ENCODE measurements at places on chromosomes 12 and 14.

GRCh38 chr14:37018571-37019240 is 153.7 kb downstream of the SLC25A21 start:
- DNase-seq: no peak

- DNase-seq: peak; percentile 70
Observed at GRCh38 chr12:64256166-64256800, 34.2 kb upstream of the KICS2 start.

DNA sequence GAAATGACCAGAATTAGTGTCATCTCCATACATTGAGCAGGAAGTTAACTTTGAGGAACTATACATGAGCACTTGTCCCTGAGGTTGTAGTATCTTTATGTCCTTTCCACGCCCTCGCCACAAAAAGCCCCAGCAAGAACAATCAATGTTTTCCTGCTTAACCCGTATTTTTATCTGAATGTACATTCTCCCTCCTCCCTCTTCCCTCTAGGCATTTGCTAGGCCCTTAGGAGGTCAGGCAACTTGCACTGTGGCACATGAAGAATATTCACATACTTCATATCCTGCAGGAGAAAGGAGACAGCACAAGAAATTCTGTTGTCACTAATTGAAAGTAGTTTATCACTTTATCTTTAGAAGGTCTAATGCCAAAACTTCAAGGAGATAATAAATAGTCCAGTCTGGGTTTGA is 18.1 kb upstream of the DUSP6 start:
- no peak for DNase-seq

DNA sequence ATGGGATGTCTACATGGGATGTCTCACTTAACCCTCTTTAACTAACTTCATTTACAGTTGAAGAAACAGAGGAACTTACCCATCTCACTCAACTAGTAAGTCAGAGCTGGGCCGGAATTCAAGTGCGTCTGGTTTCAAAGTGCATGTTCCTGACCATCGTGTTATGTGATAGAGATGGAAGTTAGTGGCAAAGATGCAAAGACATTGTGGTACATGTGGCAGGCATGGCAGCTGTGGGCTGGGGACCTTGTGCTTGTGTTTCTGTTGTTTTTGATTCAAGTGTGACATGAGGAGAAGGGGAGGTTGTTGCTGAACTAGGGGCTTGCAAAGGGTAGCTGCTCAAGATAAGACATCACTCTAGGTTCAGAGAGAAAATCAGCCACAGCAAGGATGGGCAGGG is 2.3 kb upstream of the KRT74 start:
- DNase-seq: no peak

GRCh38 chr14:103697603-103698379 is 17.5 kb downstream of the XRCC3 start:
- no peak for DNase-seq

DNA sequence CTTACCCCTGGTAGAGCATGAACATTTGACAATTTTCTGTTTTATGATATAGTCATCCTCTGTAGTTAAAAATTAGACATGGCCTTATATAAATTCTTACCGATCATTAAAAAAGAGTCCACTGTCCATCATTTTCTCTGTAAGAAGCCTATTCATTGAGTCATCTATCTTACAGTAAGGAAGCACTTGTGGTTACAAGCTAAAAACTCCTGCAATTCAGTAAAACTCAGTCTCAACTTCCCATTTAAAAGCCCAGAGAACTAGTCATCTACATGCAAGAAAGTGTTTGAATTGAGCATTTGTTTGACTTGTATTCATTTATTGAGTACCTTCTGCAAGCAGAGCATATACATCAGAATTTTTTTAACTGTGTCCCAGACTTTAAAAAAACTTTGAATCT is 63.3 kb downstream of the GTF2A1 start:
- DNase-seq: no peak

DNA sequence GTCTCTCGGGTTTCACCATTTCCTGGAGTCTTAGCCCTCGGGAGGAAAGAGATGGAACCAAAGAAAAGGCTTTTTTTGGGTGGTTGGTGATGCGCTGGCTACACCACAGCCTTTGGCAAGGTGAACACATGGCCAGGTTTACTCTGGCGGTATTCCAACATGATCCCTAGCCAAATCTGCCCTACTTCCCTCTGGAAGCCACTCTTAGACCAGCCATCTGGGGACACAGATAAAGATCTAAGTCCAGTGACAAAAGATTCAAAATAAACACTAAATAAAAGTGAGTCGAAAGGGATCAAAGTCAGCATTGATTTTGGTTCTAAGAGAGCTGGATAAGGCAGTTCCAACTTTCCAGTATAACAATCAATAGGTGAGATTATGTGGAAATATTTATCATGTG is 694.5 kb downstream of the VRK1 start:
- no peak for DNase-seq

GRCh38 chr12:78419513-78419912 is 445.1 kb upstream of the SYT1 start:
- DNase-seq: no peak

- DNase-seq: no peak
Observed at GRCh38 chr14:72975770-72976169, 49.5 kb downstream of the DCAF4 start.

GRCh38 chr12:90974286-90974685 is 19.3 kb upstream of the CCER1 start:
- DNase-seq: peak; percentile 83

DNA sequence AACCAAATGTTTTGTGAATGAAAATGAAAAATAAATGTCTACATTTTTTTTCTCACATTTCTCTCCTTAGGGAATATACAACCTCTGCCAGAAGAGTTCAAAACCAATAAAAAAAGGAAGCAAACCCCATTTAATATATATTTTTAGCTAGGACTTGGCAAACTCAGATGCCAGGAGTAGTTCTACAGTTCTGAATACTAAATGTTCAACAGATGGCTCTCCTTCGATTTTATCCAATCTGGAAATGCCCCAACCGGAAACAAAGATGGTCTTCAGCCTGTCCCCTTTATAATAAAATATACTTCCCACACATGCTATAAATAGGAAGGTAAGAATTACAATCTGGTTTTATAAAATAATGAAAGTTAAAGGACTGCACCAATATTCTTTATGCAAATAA is 330.4 kb downstream of the MDGA2 start:
- DNase-seq: no peak

- DNase-seq: peak; percentile 48
Observed at GRCh38 chr12:50458606-50459005, 46.2 kb upstream of the DIP2B start.

- peak; percentile 58 for DNase-seq
Observed at GRCh38 chr12:10632226-10632625, 18.8 kb upstream of the MAGOHB start.

GRCh38 chr12:24795699-24796347 is 153.1 kb downstream of the BCAT1 start:
- no peak for DNase-seq

GRCh38 chr14:98840091-98840490 is 431.9 kb downstream of the BCL11B start:
- no peak for DNase-seq

DNA sequence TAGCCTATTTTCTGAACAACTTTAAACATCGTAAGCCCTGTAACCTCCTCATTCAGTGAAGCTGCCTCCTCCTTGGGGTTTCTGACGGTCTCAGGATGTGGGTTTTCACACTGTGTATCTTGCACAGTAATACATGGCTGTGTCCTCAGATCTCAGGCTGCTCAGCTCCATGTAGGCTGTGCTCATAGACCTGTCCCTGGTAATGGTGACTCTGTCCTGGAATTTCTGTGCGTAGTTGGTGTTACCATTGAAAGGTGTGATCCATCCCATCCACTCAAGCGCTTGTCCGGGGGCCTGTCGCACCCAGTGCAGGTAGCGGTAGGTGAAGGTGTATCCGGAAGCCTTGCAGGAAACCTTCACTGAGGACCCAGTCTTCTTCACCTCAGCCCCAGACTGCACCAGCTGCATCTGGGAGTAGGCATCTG is 980.5 kb downstream of the TMEM121 start:
- DNase-seq: no peak

DNA sequence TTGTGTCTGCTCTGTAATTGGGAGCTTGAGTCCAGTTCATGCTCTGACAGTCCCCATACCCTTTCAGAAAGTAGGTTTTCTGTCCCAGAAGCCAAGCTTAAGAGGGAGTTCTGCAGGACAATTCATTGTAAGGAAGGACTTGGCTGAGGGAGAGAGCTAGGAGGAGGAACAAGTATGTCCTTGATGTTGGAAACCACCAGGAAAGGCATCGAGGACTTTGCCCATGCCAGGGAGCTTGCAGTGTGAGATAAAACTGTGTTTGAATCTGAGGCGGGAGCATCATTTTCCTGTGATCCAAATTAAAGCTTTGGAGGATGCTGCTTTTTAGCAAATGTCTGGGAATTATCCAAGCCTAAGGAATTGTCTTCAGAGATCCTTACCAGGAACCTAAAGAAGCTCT is 175.3 kb downstream of the EMP1 start:
- DNase-seq: no peak

GRCh38 chr14:100108840-100109593 is 43.8 kb downstream of the EVL start:
- DNase-seq: peak; percentile 33

DNA sequence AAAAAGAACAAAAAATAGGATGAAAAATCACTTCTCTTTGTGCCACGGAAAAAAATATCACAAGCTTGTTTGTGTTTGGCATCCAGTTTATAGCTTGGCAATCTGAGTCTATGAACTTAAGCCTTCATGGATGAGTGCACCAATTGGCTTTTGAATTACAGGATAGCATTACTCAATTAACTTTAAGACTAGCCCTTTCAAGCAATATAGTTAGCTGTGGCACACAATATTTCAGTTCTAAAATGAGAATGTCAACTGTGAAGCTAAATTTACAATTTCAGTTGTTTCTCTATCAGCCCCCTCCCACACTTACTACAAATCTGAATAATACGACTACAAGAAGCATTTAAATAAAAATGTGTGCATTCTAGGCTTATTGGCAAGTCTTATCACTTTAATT is 8.3 kb downstream of the RERG start:
- no peak for DNase-seq

- peak; percentile 54 for DNase-seq
Observed at GRCh38 chr12:40137252-40137651, 31.4 kb upstream of the SLC2A13 start.

GRCh38 chr12:101051151-101051550 is 158.9 kb downstream of the SLC5A8 start:
- no peak for DNase-seq

- DNase-seq: no peak
Observed at GRCh38 chr12:19428246-19428645, 11.0 kb upstream of the AEBP2 start.

DNA sequence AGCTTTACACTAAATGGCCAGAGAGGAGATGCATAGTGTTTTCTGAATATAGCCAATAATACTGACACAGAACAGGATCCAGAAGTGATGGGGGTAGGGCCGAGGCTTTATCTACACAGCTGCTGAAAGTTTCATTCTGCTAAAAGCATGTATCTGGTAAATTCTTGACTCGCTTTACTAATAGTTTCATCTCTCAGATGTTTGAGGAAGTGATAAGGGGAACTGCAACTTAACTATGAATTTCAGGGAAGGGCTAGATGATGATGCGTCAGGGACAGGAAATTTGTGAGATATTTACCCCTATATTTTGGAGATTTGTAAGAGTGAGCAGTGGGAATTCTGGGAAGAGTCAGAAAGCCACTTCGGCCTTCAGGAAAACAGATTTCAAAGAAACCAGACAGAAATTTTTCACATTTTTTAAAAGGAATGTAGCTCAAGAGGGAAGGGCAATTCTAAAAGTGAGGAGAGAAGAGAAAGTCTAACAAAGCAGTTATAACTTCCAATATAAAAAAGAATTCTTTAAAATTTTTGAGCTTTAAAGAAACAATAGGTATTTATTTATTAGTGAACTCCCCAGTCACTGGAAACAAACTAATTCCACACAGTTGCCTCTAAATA is 243.1 kb downstream of the BCAT1 start:
- DNase-seq: peak; percentile 24

DNA sequence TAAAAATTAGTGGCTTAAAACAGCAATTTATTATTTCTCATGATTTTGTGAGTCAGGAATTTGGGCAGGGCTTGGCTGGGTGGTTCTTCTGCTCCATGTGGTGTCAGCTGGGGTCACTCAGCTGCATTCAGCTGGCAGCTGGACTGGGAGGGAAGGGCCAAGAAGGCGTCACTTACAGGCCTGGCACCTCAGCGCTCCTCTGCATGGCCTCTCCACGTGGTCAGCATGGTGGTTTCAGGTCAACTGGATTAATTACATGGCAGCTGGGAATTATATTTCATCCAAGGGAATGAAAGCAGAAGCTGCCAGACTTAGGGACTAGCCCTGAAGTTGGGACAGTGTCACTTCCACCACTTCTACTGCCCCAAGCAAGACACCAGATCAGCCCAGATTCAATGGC is 27.5 kb upstream of the IRF2BPL start:
- DNase-seq: no peak

- DNase-seq: no peak
Observed at GRCh38 chr12:115636546-115636945, 640.9 kb downstream of the MED13L start.

DNA sequence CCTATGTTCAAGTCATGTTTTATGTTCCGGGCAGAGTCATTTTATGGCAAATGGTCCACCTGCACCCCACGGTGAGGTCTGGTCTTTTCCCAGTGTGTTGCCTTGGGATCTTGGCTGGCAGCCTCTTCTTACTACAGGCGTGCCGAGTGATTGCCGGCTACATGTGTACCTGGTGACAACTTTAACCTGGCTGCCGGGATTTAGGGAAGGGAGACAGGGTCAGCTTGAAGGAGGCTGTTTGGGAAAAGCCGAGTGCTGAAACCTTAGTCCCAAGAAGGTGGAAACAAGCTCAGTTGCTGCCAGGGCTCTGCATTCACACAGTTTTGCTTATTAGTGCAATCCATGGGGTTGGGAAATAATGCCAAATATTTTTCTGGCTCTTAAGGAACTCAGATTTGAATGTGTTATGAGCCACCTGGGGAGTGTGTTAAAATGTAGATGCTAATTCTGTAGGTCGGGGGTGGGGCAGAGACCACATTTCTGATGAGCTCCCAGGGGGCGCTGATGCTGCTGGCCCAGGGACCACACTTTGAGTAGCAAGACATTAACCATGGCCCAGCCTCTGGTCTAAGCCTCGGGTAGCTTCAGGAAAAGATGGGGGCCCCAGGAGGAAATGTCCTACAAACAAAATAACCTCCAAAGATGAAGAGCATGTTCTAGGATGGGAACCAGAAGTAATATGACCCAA is 179.6 kb downstream of the TBX5 start:
- no peak for DNase-seq

GRCh38 chr12:122099856-122100255 is 21.3 kb downstream of the MLXIP start:
- no peak for DNase-seq

GRCh38 chr12:121916719-121917118 is 1.7 kb upstream of the CFAP251 start:
- DNase-seq: peak; percentile 5

- DNase-seq: no peak
Observed at GRCh38 chr12:41466802-41467201, 278.7 kb downstream of the PDZRN4 start.
